ENCODE measurements at places on chromosomes 3 and 15.

- DNase-seq, result no peak
Measured at GRCh38 chr3:111589303-111590142, 5.6 kb downstream of the ZBED2 start.

GRCh38 chr3:155330370-155330769, 36.9 kb upstream of the STRIT1 start:
- DNase-seq, result no peak

- no peak for DNase-seq
Measured at GRCh38 chr15:82803793-82804574, 1.9 kb downstream of the FSD2 start.

GRCh38 chr15:26200427-26200826, 337.3 kb upstream of the ATP10A start:
- DNase-seq, result no peak

DNA sequence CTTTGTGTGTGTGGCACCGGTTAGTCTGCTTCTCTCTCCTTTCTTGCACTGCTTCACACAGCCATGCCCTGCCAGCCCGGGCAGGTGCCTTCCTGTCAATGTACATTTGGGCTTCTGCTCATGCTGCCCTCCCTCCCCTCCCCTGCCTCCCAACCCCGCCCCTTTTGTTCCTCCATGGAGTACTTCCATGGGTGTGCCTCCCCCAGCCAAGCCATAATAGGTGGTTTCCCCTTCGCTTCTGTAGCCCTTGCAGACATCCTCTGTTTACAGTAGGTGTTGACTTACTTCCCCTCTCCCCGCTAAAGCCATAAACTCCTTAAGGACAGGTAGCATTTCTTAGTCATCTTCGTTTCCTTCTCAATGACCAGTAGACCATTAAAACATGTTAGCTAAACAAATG, 31.8 kb upstream of the CRTC3 start:
- DNase-seq, result no peak

DNA sequence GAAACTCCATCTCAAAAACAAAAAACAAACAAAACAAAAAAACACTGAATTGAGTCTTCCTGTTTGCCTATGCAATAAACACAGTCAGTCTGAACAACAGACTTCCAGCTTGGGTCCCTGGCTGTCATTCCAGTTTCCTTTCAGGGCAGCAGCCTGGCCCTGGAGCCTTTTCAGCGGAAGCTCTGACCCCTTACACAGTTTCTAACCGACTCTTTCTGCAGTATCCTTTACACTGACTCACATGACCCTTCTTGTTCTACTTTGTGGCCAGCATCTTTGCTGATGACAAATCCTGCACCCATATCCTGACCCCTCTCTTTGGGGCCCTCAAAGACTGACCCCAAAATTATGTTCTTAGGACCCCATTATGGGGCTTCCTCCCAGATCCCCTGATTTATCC, 38.3 kb upstream of the INO80 start:
- no peak for DNase-seq

DNA sequence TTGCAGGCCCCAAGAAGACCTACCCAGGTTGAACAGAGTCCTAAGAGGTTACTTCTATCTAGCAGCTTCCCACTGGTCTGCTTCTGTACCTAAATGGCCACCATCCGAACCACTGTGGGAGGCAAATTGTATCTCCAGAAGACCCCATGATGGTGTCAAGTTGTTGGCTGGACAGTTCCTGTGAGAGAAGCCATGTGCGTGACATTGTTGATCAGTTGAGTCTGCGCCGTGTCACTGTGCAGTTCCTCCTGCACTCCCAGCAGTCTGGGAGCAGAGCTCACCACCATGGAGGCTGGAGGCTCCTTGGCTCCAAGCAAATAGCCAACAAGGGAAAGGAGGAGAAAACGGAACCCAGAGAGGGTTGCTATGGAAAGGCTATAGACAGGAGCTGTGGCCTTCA, 7.5 kb upstream of the CYP1A1 start:
- no peak for DNase-seq

- DNase-seq, result no peak
Measured at GRCh38 chr3:21779909-21780308, 28.9 kb upstream of the ZNF385D start.

DNA sequence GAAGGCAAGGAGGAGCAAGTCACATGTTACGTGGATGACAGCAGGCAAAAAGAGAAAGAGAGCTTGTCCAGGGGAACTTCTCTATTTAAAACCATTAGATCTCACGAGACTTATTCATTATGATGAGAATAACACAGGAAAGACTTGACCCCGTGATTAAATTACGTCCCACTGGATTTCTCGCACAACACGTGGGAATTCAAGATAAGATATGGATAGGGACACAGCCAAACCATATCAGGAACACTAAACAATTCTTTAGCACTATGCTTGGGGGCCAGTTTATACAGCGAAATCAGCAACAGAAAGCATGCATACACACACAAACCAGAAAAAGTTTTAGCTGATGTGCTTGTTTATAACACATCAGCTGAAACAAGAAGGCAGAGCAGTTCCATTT, 704.2 kb downstream of the OTOL1 start:
- DNase-seq, result no peak

GRCh38 chr3:151299006-151299405, 17.6 kb downstream of the GPR87 start:
- no peak for DNase-seq

GRCh38 chr15:84924077-84924731, 39.7 kb downstream of the SLC28A1 start:
- no peak for DNase-seq

DNA sequence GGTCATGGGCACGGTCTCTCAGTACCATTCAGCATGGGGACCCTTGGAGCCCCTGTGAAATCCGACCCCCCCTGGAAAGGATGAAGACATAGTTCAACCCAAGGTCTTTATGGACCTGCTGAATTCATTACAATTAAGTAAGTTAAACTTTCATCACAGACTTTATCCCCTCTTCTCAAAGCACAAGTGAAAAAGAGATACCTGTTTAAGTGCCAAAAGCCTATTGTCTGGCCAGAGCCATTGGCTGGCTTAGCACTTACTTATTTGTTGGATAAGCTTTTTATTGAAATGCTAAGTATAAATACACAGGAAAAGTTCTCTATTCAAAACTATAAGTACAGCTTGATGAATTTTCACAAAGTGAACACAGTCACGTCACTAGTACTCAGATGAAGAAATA, 128.4 kb upstream of the NR2E3 start:
- DNase-seq, result no peak

- peak; percentile 99 for DNase-seq
Measured at GRCh38 chr3:58177747-58178527, 32.8 kb downstream of the DNASE1L3 start.

DNA sequence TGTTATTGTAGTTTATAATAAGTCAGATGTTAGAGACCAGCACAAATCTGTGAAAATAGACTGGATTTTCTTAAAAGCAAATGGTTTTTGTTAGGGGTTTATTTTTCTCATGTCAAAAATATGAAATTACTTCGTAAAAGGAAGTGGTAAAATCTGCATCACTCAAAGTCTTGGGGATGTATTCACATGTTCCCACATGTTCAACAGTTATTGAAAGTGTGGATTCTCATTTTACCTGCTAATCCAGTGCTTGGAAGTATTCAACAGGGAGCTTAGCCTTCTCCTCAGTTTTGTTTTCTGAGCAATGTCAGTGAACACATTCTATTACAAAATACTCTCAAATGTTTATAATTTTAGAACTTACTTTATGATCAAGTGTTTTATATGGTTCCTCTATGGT, 352.0 kb downstream of the SOX2 start:
- DNase-seq, result no peak

DNA sequence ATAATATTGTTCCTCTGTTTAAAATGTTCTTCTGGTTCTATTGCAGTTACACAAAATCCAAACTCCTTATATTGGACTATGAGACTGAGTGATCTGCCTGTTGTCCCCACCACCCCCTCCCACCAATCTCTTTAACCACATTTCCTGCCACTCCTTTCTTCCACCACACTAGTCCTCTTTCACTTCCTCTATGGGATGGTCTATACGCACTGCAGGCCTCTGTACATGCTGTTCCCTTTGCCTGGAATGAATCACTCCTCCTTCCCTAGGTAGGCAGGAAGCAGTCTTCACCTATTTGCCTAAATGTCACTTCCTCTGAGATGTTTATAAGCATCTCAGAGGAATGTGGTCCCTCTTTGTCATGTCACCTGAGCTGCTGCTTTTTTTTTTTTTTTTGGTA, 4.0 kb downstream of the MAP2K1 start:
- DNase-seq, result no peak

DNA sequence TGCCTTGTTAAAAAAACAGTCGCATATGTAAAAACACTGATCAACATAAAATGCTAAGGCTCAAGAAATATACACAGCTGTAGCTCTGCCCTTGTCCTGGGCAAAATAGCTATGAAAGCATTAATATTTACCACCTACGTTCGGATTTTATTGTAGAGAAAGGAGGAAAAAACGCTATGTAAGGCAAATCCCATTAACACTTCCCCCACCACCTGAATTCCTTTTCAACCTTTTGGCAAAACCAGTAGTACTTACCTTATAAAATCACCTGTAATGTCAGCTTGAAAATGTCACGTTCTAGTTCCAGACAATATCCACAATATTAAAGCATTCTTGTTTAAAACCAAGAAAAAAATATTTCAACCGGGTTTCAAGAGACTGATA, 3.6 kb downstream of the TRA2B start:
- no peak for DNase-seq

DNA sequence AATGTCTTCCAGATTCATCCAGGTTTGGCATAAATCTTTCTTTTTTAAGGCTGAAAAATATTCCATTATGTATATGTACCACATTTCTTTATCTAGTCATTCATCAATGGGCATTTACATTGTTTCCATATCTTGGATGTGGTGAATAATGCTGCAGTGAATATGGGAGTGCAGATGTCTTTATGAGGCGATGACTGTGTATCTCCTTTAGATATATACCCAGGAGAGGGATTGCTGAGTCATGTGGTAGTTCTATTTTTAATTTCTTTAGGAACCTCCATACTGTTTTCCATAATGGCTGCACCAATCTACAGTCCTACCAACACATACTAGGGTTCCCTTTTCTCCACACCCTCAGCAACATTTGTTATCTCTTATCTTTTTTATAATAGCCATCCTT, 96.3 kb downstream of the LRRC28 start:
- no peak for DNase-seq

- DNase-seq, result no peak
Measured at GRCh38 chr3:126158912-126159454, 21.4 kb downstream of the ALDH1L1 start.
